ENCODE measurements at places on chromosomes 2 and 18. TPM values are rescaled to one million over a fixed set of nuclear protein-coding genes. Genes with fewer than 3 reads are reported as not detected.

The PPP1R1C gene
- total RNA-seq: 0.28 TPM

DNA sequence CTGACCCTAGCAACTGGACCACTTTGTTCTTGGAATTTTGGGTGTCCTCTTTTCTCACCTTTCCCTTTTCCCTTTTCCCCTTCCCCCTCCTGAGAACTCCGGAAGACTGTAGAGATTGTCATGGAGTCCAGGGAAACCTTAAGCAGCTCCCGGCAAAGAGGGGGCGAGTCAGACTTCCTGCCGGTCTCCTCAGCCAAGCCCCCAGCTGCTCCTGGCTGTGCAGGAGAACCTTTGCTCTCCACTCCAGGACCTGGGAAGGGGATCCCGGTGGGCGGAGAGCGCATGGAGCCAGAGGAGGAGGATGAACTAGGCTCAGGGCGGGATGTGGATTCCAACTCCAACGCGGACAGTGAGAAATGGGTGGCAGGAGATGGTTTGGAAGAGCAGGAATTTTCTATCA lies 20.5 kb downstream of the SETBP1 start:
- DNase-seq: no peak

DNA sequence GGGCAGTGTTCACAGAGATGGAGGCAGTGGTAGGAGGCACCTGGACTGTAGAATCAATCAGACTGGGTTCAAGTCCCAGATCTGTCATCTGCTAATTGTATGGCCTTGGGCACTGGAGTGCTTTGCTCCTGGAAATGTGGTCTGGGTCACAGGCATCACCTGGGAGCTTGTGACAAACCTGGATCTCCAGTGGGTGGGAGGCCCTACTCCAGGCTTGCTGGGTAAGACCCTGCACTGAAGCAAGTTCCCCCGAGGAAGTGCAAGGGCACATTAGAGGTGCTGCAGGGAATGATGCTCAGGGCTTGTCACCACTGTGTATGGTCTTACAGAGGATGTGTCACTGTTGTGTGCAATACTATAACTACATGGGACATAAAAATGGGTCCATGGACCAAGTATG lies 220.5 kb upstream of the ID2 start:
- no peak for DNase-seq

- no peak for DNase-seq
Measured at GRCh38 chr18:46426679-46427047, 230.4 kb downstream of the LOXHD1 start.

DNA sequence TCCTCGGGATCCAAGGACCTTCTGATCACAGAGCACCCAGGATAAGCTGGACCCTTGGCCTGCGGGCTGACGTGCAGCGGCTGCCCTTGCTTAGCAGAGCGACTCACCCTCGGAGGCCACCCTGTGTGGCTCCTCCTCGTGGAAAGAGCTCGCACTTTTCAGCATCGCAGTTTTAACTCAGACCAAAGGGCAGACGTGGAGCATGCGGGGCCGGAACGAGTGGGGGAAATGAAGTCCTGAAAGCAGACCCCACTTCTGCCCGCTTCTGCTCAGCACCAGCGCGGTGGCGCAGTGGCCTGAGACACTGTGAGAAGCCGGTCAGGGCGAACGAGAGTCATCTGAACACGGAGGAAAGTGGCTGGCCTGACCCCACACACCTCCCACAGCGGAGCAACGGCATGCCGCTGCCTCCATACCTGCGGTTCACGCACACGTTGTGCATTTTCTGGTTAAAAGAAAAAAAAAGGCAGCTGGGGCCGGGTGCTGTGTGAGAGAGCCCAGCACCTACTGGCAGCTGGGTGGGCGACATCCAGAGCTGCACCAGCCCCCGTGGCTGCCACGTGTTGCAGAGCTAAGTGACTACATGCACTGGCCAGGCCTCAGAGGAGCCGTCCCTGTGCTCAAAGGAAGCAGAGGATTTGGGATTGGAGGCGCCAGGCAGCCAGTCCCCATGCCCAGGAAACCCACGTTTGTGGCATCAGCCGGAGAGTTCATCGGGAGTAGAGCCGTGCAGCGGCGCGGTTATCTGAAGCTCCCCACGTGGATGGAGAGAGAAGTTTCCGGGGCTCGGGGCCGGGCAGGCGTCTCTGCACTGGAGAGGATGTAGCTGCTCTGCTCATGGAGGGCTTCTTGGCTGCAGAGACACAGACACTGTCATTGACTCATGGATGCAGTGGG lies 89.7 kb downstream of the USP40 start:
- no peak for DNase-seq

DNA sequence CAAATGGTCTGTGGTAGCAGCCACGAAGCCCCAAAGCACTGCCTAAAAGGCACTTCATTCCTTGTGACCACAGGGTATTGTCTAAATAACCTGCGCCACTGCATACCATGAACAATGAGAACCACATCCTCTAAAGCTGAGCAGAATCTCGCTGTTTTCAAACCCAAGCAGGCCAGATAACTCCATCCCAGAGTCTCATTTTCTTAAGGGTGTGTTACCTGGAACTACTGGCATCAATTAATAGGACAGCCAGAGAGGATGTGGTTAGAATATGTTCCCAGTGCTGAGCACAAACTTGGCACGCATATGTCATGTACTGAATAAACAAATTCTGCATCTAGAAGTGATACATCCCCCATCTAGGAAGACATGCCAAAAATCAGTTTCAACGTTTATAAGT lies 13.0 kb downstream of the VPS4B start:
- peak; percentile 63 for DNase-seq

- no peak for DNase-seq
Measured at GRCh38 chr18:10201659-10202058, 252.8 kb upstream of the APCDD1 start.
